ENCODE measurements at places on chromosomes 12 and 14.

- DNase-seq: no peak
Observed at GRCh38 chr12:6182279-6182898, 17.8 kb upstream of the CD9 start.

GRCh38 chr14:92404018-92404417, 81.1 kb downstream of the SLC24A4 start:
- no peak for DNase-seq

DNA sequence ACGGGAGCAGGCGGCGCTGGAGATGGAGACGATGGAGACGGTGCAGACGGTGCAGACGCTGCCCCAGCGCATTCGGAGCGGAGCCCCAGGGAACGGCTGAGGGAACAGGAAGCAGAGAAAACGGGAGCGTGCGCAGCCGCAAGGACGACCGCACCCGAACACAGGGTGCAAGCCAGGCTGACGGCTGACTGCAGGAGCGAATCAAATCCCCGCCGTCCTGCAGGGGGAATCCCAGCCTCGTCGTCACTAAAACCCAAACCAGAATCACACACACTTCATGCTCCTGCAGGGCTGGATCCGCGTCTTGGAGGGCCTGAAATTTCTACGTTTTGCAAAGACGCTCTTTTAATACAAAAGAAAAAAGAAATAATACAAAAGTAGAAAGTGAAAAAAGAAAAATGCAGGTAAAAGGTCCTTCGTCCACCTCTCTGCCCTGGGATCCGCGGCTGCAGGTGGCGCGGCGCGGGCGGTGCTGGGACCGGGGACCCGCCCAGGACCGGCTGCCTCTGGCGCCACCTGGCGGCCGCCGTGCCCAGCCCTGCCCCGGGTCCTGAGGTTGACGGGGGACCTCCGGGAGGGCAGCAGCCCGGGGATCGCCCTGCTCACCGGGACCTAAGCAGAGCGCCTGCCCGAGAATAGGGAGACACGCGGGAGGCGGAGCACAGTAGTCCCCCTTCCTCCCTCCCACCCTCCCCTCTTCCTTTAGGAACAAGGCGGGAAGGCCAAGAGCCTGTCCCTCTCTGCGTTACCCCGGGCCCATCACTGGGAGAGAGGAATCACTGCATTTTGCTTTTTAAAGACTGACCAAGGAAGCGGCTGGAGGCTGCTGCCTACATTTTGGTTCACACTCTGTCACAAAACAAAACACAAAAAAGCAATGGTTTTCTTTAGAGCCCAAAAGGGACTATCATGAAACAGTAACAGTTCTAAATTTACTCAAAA, 20.1 kb downstream of the STX2 start:
- DNase-seq: peak; percentile 58

DNA sequence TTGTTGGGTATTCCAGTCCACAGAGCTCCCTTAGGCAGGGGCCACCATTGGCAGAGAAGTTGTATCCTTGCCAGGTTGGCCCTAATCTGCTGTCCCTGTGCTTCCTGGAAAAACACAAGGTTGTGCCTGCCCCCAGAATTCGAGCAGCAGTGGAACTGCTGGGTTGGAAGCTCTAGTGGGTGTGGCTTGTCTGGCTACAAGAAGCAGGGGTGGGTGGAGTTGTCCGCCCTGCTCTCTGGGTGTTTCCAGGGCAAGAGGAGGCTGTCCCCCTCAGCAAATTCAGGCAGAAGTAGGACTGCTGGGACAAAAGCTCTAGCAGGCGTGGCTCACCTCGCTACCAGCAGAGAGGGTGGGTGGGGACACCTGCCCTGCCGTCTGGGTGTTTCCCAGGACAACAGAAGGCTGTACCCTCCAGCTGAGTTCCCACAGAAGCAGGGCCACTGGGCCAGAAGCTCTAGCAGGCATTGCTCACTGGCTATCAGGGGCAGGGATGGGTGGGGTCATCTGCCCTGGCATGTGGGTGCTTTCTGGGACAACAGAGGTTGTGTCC, 72.8 kb upstream of the NPAS3 start:
- DNase-seq: no peak
